ENCODE measurements at places on chromosomes 7 and 10. TPM values are rescaled to one million over a fixed set of nuclear protein-coding genes. Genes with fewer than 3 reads are reported as not detected.

Gene GET4
- total RNA-seq, result 166 TPM

Gene CLDN4
- 602 TPM for total RNA-seq

Gene ADAM12
- total RNA-seq, result 16.8 TPM

Gene BMPER
- total RNA-seq, result 0.33 TPM

Gene OR2A5
- not detected for total RNA-seq

Gene GNAT3
- not detected for total RNA-seq

Gene CLRN3
- total RNA-seq, result not detected

Gene CNNM1
- not detected for total RNA-seq

Gene WIPF3
- total RNA-seq, result 0.25 TPM

Gene CYP26C1
- 0.60 TPM for total RNA-seq

Gene NKX1-2
- total RNA-seq, result 2.9 TPM

Gene MEIG1
- 4.1 TPM for total RNA-seq

Gene RELN
- 0.08 TPM for total RNA-seq

Gene AGR3
- total RNA-seq, result 0.57 TPM

Gene MMP21
- total RNA-seq, result not detected

Gene CHN2
- not detected for total RNA-seq

Gene CPN1
- total RNA-seq, result not detected

Gene C10orf120
- total RNA-seq, result not detected

Gene OR9A2
- total RNA-seq, result not detected

Gene KLHDC10
- total RNA-seq, result 46.4 TPM

Gene SPDYE2
- total RNA-seq, result not detected

Gene SAMD9L
- 4.1 TPM for total RNA-seq

Gene CDNF
- total RNA-seq, result 0.48 TPM

Gene ITPRID1
- total RNA-seq, result not detected

Gene PPP1R17
- total RNA-seq, result not detected

Gene ACTL6B
- not detected for total RNA-seq

Gene ZEB1
- total RNA-seq, result 1.4 TPM

Gene SUMF2
- 305 TPM for total RNA-seq

Gene UMAD1
- 15.5 TPM for total RNA-seq

Gene ZNF804B
- total RNA-seq, result not detected

Gene AASS
- 6.5 TPM for total RNA-seq

Gene TDRD1
- total RNA-seq, result not detected

Gene NUPR2
- total RNA-seq, result not detected

Gene CCT6A
- 308 TPM for total RNA-seq

Gene IL6
- 1.4 TPM for total RNA-seq

Gene SFRP4
- not detected for total RNA-seq
